ENCODE measurements at places on chromosomes 13 and 19.

GRCh38 chr19:48780631-48781391 lies 25.5 kb downstream of the FGF21 start:
- H3K4me3 ChIP-seq: no peak overlapping the region
- H3K4me1 ChIP-seq: no peaks in the 10 kb centered on the region
- no peaks in the 10 kb centered on the region for H3K36me3 ChIP-seq
- no peak for DNase-seq
- H3K27ac ChIP-seq: peak overlapping the region; percentile 26

GRCh38 chr19:34480971-34481841 lies at the start of gene WTIP:
Gene WTIP (plus strand): TSS chr19:34481758. CDS start chr19:34481975, 217 bp downstream.
- no peaks in the 10 kb centered on the region for H3K27me3 ChIP-seq
- peak; percentile 64 for DNase-seq
- no peaks in the 10 kb centered on the region for H3K4me1 ChIP-seq

GRCh38 chr13:20566468-20566897 lies 474 bp upstream of the IFT88 start:
- no peaks in the 10 kb centered on the region for H3K36me3 ChIP-seq
- H3K4me3 ChIP-seq: peak overlapping the region; percentile 67
- H3K27ac ChIP-seq: peak overlapping the region; percentile 98
- DNase-seq: peak; percentile 40
- H3K4me1 ChIP-seq: no peaks in the 10 kb centered on the region

DNA sequence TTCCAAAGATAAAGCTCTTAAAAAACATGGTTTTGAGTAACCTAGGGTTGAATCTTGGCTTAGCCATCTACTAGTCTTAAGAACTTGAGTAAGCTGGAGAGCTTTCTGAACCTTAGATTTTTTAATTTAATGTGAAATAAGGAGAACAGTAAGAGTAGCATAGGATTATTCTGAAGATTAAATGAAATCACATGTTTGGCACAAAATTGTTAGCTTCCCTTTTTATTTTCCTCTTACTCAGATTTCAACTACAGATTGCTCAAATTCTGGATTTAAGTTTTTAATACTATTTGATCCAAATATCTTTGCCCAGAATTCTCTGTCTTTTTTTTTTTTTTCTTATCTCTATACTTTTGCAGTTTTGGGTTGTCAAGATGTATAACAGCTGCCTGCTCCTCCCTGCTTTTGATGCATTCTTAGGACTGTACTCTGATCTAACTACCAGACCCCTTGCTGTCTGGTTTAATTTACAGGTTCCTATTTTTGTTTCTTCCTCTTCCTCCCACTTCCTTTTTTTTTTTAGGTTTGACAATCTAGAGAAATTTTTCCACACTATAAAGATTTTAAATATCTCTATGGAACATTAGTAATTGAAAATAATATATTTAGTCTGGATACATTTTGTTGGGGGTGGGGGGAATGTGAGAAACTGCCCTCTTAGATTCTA lies 12.3 kb downstream of the POMP start:
- DNase-seq: no peak
- H3K4me1 ChIP-seq: no peaks in the 10 kb centered on the region
- H3K36me3 ChIP-seq: peaks cover 5% of the 10 kb centered on the region
- H3K4me3 ChIP-seq: no peak overlapping the region
- no peaks in the 10 kb centered on the region for H3K27me3 ChIP-seq

DNA sequence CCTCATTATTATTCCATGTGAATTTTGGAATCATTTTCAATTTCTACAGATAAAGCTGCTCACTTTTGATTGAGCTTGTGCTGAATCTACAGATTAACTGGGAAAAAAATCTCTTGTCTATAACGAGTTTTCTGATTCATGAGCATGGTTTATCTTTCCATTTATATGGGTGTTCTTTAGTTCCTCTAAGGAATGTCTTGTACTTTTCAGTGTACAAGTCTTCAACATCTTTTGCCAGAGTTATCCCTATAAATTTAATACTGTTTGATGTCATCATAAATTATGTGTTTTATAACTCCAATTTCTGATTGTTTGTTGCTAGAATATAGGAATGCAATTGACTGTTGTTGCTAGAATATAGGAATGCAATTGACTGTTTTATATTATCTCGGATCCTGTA lies 533.8 kb downstream of the OLFM4 start:
- no peak overlapping the region for H3K4me3 ChIP-seq
- H3K36me3 ChIP-seq: no peaks in the 10 kb centered on the region
- no peak for DNase-seq
- H3K27me3 ChIP-seq: no peaks in the 10 kb centered on the region
- no peaks in the 10 kb centered on the region for H3K4me1 ChIP-seq
- no peak overlapping the region for H3K27ac ChIP-seq

DNA sequence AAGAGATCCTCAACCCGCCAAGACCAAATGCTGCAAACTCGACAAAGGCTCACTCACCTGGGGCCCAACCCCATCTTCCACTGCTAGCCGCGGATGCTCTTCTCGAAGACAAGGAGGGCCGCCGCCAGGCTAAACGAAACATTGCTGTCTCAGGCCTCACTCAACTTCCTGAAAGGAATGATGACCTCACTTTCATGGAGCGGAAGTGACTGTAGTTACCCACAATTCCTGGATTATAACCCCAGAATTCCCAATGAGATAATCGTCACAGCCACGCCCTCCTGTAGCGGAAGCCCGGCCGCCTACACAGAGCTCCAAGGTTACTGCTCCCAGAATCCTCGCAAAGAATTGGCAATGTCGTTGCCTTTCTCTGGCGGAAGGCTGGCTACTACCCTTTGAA lies 10.5 kb upstream of the ZNF112 start:
- no peak overlapping the region for H3K27ac ChIP-seq
- no peaks in the 10 kb centered on the region for H3K36me3 ChIP-seq
- H3K27me3 ChIP-seq: no peaks in the 10 kb centered on the region
- H3K4me1 ChIP-seq: no peaks in the 10 kb centered on the region
- no peak overlapping the region for H3K4me3 ChIP-seq

DNA sequence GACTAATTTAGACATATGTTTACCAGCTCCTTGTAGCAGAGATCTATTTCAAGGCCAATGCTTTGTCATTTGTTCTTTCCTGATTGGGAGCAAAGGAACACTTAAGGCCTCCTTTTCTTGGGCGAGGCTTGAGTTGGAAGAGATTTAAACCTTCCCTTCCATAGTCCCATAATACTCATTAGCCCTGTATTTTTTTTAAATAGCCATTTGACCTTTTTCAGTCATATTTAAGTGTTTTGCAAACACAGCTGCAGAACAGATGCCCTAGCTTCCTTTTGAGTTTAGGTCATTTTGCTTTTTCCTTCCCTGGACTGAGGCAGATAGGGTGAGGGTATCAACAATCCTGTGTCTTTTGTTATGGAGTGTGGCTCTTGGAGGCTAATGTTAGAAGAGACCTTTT lies 198.3 kb downstream of the NBEA start:
- H3K36me3 ChIP-seq: no peaks in the 10 kb centered on the region
- H3K27me3 ChIP-seq: no peaks in the 10 kb centered on the region
- H3K4me1 ChIP-seq: no peaks in the 10 kb centered on the region
- DNase-seq: no peak

DNA sequence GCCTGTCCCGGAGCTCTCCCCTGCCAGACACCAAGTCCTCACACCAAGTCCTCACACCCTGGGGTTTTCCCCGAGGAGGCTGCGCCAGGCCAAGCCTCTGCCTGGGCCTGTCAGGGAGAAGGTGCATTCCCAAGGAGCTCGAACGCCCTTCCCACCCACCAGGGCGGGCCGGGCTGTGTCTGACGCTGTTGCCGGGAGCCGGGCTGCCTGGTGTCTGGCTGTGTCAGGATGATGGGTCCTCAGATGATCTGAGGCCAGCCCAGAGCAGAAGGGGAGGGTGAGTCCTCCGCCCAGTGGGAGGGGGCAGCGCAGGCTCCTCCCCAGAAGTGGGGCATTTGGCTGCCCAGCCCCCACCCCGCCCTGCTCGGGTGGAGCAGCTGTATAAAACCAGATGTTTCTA lies 2.3 kb upstream of the HAS1 start:
- H3K4me3 ChIP-seq: no peak overlapping the region
- DNase-seq: peak; percentile 18
- no peak overlapping the region for H3K27ac ChIP-seq
- H3K4me1 ChIP-seq: no peaks in the 10 kb centered on the region

DNA sequence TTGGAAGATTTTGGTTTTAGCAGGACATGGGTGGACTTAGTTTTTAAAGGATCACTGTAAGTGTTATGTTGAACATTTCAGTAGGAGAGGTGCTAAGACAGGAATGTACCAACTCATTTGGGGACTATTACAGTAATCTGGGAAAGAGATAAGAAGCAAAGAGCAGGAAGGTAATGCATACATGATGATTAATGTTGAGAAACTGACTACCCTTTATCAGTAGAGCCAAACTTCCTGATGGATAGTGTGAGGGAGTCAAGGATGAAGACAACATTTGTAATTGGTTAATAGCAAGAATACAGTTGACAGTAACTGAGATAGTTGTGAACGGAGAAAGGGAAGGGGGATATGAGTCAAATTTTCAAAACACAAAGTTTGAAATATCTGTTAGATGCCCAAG lies 421.9 kb upstream of the PRR20A start:
- H3K4me3 ChIP-seq: no peak overlapping the region
- H3K27ac ChIP-seq: no peak overlapping the region
- no peaks in the 10 kb centered on the region for H3K36me3 ChIP-seq
- H3K27me3 ChIP-seq: no peaks in the 10 kb centered on the region

DNA sequence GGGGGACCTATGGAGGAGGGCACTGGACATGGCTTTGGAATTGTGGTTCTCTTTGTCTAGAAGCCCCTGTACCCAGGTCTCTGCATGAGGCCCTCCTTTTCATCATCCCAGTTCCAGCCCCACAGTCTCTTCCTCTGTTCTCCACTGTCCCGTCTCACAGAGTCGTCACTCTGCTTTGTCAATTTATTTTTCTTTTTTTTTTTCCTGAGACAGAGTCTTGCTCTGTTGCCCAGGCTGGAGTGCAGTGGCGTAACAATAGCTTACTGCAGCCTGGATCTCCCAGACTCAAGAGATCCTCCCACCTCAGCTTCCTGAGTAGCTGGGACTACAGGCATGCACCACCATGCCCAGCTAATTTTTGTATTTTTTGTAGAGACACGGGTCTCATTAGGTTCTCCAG lies 619 bp upstream of the EXOC3L2 start:
- no peak for DNase-seq
- no peaks in the 10 kb centered on the region for H3K4me1 ChIP-seq
- no peaks in the 10 kb centered on the region for H3K36me3 ChIP-seq
- H3K4me3 ChIP-seq: no peak overlapping the region
- H3K27me3 ChIP-seq: no peaks in the 10 kb centered on the region
- peak overlapping the region; percentile 55 for H3K27ac ChIP-seq

GRCh38 chr13:24233351-24233901 lies 72.9 kb downstream of the SPATA13 start:
- DNase-seq: no peak
- H3K27ac ChIP-seq: no peak overlapping the region
- no peaks in the 10 kb centered on the region for H3K4me1 ChIP-seq

GRCh38 chr19:6481541-6482342 lies at the start of gene DENND1C:
Gene DENND1C (minus strand): TSS chr19:6481787. CDS start chr19:6481695, 92 bp downstream.
- peaks cover 5% of the 10 kb centered on the region for H3K27me3 ChIP-seq
- H3K36me3 ChIP-seq: no peaks in the 10 kb centered on the region
- peak within 1 kb of the TSS; percentile 26 for H3K4me3 ChIP-seq
- no peaks in the 10 kb centered on the region for H3K4me1 ChIP-seq
- no peak within 1 kb of the TSS for H3K27ac ChIP-seq

DNA sequence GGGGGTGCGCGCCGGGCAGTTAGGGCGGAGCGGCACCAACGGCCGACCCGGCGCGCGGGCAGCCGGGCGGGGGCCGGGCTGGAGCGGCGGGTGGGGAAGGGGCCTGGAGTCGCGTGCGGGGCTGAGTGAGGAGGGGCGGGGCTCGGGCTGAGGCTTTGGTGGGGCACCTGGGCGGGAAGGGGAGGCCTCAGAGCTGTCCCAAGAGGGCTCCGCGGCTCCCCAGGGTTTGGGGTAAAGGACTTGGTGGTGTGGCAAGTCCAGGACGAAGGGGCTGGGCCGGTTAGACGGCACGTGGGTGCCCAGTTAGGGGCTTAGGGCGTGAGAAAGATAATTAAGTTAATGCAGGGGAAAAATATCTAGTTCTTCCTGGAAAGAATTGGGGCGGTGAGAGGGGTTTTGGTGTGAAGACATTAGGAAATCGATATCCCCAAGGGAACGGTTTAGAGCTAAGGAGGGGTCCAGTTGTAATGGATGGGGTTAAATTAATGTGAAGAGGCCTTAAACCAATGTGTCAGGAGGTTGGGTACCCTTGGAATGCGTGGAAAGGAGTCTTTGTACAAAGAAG lies 496 bp downstream of the ZNF574 start:
- H3K27me3 ChIP-seq: no peaks in the 10 kb centered on the region
- H3K4me3 ChIP-seq: peak overlapping the region; percentile 76
- peaks cover 27% of the 10 kb centered on the region for H3K36me3 ChIP-seq
- H3K4me1 ChIP-seq: peaks cover 8% of the 10 kb centered on the region
- no peak for DNase-seq

- H3K27ac ChIP-seq: no peak overlapping the region
- no peaks in the 10 kb centered on the region for H3K36me3 ChIP-seq
- no peak for DNase-seq
- no peaks in the 10 kb centered on the region for H3K4me1 ChIP-seq
- H3K4me3 ChIP-seq: no peak overlapping the region
Observed at GRCh38 chr13:113040597-113041292, 64.8 kb upstream of the F7 start.

GRCh38 chr19:10422846-10423245 lies 2.5 kb downstream of the PDE4A start:
- peaks cover 19% of the 10 kb centered on the region for H3K4me1 ChIP-seq
- H3K36me3 ChIP-seq: no peaks in the 10 kb centered on the region
- no peak overlapping the region for H3K4me3 ChIP-seq
- H3K27ac ChIP-seq: no peak overlapping the region
- no peak for DNase-seq

GRCh38 chr19:54345938-54346386 lies 7.0 kb upstream of the LILRA4 start:
- H3K27me3 ChIP-seq: no peaks in the 10 kb centered on the region
- no peaks in the 10 kb centered on the region for H3K4me1 ChIP-seq
- no peaks in the 10 kb centered on the region for H3K36me3 ChIP-seq
- H3K4me3 ChIP-seq: no peak overlapping the region
- H3K27ac ChIP-seq: no peak overlapping the region

GRCh38 chr19:43570174-43570791 lies 5.0 kb downstream of the XRCC1 start:
- no peak overlapping the region for H3K27ac ChIP-seq
- DNase-seq: no peak
- H3K36me3 ChIP-seq: no peaks in the 10 kb centered on the region
- H3K4me1 ChIP-seq: no peaks in the 10 kb centered on the region
- no peak overlapping the region for H3K4me3 ChIP-seq

DNA sequence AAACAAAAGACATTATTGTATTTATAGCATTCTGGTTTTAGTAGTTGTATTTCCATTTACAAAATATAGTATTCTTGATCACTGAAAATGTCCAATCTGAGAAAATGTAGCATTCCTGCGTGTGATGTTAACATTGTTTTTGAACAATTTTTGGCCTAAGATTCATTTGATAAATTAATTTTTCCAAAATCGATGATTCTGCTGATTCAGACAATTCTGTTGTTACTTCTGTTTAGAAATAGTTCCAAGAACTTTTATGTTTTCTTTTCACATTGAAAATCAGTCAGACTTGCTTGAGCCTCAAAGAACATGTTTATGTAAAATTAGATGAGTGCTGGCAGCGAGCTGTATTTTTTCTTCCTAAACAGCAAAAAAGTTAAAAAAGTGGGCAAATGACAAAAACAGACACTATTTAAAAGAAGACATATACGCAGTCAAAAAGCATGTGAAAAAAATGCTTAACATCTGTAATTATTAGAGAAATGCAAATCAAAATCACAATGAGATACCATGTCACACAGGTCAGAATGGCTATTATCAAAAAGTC lies 804.5 kb upstream of the MIR17HG start:
- no peaks in the 10 kb centered on the region for H3K4me1 ChIP-seq
- H3K4me3 ChIP-seq: no peak overlapping the region
- no peak overlapping the region for H3K27ac ChIP-seq
- no peak for DNase-seq

GRCh38 chr19:39130337-39131254 lies 5.0 kb downstream of the PAK4 start:
- H3K4me3 ChIP-seq: no peak overlapping the region
- peaks cover 67% of the 10 kb centered on the region for H3K4me1 ChIP-seq
- H3K27me3 ChIP-seq: no peaks in the 10 kb centered on the region
- DNase-seq: no peak

Measured in breast epithelium (tissue), 4 donors.